NCI-H1417 (cell line): ENCODE measurements at places on chromosomes 5 and 9.

DNA sequence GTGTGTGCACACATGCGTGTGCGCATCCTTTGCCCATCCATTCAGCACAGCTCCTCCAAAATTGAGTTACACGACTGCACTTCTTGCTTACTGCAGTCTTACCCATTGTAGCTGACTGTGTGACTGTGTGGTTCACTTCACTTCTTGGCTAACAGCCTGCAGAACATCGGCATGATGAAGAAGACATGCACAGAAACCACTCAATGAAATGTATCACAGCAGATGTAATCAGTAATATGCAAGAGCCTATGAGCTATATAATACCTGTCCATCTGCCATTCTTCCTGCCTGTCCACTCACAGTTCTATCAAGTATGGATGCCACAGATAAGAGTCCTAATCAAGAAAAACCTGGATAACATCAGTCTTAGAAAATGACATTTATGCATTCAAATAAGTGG, 83.9 kb downstream of the TRPM3 start:
- DNase-seq, result no peak

GRCh38 chr5:101393795-101394450, 490.8 kb upstream of the ST8SIA4 start:
- no peak for DNase-seq

- DNase-seq, result no peak
Observed at GRCh38 chr5:135869935-135870334, 25.7 kb downstream of the IL9 start.

- DNase-seq, result no peak
Observed at GRCh38 chr5:138186002-138186447, 7.1 kb downstream of the KIF20A start.

DNA sequence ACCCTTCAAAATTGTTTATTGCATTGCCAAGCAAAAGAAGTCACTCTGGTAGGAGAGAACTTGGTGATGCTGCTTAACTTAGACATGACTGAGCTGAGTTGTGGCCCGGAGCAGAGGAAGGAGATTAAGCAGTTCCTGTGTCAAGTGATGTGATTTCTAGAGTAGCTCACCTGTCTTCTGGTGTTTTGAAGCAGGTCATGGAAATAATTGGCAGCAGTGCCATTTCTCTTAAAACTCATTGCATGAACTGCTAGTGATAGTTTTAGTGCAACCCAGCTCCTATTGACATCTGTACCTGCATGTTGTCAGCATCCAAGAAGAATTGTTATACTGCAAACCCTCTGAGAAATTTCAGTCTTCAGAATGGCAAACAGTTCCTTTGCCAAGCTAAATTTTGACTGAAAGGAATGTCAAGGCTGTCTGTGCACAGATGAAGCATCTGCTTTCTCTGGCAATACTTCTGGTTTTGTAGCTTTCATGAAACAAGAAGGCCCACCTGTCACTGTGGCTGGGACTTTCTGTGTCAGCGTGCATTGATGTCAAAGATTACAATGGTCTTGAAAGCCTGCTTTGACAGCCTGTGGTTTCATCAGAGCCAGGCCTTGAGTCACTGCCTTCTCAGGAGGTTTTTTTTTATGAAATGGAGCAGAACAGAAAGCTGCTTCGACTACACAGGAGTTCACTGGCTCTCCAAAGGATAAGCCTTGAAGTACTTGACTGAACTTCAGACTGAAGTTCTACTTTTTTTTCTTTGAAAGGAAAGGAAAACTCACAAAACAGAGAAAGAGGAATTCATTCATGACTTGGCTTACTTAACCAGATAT, 90.6 kb downstream of the RALGPS1 start:
- peak; percentile 11 for DNase-seq

GRCh38 chr5:170254056-170254455, 21.3 kb downstream of the C5orf58 start:
- no peak for DNase-seq

DNA sequence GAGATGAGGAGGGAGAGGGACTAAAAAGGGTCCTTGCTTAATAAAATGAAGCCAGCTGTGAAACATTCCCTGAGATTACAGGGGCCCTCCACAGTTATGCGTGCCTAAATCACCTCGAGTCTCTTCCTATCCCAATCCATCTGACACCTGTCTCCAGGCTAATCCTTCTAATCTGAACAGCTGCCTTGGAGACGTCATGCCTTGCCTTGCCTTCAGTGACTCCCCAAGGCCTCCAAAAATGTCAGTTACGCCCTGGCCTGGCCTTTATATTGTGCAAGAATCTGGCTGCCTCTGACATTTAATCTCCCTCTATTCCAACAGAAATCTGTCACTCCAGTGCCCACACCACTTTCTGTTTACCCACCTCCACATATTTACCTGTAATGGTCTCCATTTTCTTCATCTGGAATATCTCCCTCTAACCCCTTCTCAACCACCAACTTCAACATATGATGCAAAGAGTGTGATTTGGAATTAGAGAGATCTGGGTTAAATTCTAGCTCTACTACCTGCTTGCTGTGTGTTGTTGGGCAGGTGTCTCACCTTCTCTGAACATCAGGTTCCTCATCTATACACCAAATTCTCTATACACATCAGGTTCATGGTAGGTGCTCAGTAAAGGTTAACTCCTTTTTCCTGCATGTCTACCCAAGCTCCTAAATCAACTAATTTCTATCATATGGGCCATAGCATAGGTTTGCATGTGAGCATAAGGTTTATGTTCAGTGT, 57.9 kb downstream of the PTCD2 start:
- DNase-seq, result no peak

- DNase-seq, result no peak
Observed at GRCh38 chr9:5479994-5480694, 29.8 kb downstream of the CD274 start.

DNA sequence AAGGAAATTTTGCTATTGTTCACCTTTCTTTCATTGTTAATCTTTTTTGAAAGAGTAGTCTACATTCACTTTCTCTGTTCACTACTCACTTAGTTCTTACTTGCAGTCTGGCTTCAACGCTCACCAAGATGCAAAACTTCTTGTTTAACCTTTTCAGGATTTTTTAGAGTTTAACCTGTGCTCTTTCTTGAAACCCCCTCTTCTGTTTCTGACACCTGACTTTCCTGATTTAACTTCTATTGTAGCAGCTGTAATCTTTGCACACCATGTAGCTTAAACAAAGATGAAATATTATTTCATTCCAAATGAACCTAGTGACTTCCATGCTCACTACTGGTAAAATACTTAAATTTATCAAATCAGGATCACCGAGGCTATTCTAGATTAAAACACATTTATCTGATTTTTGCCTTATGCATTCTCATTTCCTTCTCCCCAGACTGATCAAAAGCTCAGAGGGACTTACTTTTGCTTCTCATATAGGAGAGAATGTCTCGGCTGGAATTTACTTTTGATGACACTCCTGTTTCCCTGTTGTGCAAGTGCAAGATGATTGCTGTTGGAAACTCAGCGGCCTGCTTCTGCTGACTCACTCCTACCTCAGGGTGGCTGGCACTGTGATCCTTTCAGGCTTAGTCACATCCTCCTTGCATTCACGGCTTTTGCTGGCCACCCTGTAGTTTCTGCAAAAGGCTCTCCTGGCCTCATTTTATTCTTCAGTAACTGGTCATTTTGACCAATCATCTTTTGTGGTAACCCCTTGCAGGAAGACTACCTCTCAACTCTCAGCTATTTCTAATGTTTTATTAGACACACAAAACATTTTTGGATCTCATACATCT, 109.3 kb upstream of the IFNE start:
- no peak for DNase-seq

- no peak for DNase-seq
Observed at GRCh38 chr9:84366683-84367082, 26.1 kb upstream of the SLC28A3 start.

DNA sequence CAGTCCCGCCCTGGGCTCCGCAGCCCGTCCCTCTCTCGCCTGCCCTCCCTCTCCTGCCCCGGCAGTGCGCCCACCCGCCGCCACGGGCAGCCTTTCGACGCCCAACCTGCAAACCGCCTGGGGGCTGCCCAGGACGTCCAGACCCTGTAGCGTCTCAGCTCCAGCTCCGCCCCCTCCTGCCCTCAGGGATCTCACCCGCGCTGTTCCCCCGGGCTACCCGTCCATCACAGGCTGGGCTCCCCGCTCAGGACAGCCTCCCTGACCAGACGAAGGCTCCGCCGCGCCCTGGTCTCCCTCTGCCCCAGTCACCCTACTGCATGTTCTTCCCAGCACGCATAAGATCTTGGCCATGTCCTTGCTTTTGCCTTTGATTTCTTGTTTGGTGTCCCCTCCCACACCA, 1.4 kb downstream of the RASGEF1C start:
- DNase-seq, result no peak

GRCh38 chr5:107526-107925, 15.6 kb downstream of the PLEKHG4B start:
- DNase-seq, result no peak

GRCh38 chr9:107540164-107540561, 50.6 kb upstream of the KLF4 start:
- DNase-seq, result no peak

DNA sequence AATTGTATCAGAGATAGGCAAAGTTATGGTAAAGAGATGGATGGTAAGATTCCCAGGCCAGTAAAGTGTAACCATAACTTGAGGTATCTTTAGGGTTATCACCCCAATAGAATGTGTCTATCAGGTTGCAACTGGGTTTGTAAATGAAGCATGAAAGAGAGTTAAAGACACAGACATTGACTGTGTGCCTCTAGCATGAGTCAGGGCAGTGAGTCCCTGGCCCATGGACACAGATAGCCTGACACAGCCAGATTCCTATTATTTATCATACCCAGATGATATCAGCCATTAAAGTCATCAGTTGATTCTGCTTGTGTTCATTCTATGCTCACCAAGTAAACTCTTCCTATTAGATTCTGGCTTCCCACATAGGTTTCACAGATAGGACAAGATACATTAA, 33.5 kb upstream of the SNAPC3 start:
- no peak for DNase-seq

DNA sequence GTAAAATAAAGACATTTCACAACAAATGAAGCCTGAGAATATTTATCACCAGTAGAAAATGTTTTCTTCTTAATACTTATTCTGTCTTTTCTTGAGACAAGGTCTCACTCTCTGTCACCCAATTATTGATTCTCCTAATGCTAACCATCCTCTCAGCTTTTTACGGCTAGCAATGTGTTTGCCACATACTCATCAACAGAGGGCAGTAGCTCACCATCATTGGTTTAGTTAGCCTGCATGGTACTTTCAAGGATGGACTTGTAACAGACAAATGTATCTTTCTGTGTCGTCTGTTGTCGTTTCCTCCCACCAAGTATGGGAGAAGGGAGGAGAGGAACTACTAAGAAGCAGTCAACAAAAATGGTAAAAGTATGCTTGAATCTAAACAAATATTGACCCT, 5.9 kb upstream of the ACO1 start:
- peak; percentile 80 for DNase-seq

DNA sequence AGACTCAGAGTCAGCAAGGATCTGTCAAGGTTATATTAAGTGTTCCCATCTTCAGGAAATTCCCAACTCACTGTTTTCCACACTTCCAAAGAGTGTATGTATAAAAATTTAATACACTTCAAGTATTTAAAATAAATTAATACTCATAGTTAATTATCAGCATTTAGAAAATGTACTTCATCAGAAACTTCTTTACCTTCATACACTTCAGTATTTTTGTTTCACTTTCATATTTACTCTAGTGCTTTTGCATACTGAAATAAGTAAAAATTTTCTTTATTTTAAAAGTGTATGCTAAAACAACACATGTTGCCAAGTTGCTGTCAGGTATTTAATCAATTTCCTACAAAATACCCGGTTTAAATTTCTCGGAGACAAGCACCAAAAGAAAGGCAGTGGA, 16.5 kb downstream of the RICTOR start:
- no peak for DNase-seq

- peak; percentile 32 for DNase-seq
Observed at GRCh38 chr5:10374046-10375022, 20.8 kb downstream of the MARCHF6 start.

- peak; percentile 37 for DNase-seq
Observed at GRCh38 chr5:3325201-3325971, 270.2 kb upstream of the IRX1 start.

DNA sequence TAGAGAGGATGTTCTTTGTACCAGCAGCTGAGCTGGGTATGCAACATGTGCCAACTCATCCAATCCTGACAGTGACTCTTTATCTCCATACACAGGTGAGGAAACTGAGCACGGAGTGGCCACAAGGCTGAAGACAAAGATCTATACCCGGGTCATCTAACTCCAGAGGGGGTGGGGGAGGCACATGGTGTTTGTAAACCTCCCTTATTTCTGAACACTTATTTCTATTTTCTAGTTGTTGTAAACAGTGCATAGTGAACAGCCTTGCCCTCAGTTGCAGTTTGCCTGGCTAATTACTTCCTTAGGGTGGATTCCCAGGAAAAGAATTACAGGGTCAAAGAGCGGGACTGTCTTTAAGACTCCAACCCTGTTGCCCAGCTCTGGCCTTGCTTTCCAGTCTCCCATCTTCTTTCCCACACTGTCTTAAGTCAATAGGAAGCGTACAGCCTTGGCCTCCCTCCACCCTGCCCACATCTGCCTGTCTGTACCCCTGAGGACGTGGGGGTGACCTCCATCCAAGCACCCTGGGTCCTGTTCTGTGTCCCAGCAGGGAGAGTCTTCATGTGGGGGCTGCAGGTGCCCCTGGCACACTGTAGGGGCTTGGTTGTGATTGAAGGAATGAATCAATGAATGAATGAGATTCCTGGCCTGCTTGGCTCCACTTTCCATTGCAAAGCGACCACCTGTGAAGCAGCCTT, 13.2 kb upstream of the FIBCD1 start:
- no peak for DNase-seq

- no peak for DNase-seq
Observed at GRCh38 chr5:39569857-39570256, 145.1 kb upstream of the DAB2 start.

DNA sequence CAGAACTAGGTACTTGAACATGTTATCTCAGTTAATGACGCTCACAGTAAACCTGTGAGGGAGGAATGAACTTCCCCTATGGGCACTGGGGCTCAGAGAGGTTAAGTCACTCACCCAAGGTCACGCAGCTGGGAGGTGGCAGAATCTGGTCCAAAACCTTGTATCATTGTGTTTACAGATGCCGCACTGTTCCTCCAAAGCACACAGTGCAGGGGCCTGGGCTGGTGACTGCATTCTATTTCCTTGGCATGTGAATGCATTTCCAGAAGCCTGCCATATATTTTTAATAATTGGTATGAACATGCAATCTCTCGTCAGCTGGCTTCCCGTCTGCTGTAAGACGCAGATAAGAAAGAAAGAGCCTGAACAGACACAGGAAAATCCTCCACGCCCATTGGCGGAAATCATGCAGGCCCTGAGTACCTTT, 77.0 kb upstream of the TBC1D2 start:
- DNase-seq, result no peak

DNA sequence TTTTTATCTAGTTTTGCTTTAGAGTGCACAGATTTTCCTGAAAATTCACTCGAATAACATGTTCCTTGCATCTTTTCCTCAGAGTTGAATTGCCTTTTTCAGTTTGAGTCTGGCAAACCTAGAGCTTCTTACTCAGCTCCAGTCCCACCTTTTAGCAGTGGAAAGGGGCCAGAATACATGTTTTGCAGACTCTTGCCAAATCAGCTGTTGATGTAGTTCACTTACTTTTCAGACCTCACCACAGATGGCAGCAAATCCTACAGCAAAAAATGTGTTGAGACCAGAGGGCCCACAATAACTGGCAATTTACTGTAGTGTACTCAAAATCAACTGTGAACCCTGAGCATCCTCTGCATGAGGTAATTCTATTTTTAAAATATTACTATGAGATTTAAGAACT, 545.2 kb upstream of the ACO1 start:
- DNase-seq, result no peak
